Stimulated activated CD8-positive, alpha-beta memory T cell treated with anti-CD3 and anti-CD28 coated beads, Interleukin-4, amount 100 ng/mL, for 1 hour (primary cell): ENCODE measurements at places on chromosomes 12 and 14.

DNA sequence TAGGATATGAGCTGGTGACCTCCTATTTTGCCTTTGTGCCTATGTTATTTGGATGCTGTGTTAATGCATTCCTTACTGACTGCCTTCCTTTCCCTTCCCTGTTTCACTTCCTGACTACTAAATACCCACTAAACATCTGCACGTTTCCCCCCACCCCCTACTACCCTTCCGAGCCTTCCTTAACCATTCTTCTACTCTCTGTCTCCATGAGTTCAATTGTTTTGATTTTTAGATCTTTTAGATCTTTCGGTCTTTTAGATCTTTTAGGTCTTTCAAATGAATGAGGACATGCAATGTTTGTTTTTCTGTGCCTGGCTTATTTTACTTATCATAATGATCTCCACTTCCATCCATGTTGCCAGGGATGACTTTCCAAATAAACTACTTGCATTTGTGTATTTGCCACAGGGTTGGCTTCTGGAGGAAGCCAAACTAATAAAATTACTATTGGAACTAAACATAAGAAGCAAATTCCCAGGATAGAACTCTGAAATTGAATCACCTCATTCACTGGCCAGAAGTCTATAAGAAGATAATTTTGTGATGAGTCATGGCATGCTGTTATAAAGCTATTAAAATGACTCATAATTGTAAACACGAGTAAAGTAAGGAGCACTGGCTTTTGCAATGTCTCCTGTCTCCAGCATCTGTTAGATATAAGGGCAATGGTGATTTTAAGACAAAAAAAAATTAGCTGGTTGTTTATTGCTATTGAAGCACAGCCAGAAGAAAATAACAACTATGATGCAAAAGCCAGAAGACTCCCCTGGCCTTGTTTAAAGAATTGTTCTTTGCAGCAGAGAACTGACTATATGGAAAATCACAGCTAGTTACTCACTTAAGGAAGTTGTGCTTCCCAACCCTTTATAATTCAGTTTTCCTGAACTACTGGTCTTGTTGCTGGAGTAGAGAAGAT is 586.3 kb downstream of the LRFN5 start:
- no peak for DNase-seq

DNA sequence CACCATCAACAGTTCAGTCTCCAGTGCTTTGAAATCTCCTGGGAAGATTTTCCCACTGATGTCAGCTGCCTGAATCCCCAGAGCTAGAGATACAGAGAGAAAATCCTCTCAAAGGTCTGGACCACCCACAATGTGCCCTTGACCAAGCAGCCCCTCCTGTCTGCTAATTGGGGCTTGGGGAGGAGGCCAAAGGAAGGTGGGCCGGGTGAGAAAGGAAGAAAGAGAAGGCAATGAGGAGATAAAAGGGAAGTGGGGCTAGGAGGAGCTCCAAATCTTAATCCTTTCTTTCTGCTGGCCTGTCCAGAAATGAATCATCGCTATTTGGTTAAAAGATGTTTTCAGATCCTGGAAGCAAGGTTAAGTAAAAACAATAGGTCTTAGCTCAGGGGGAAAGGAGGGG is 322.9 kb downstream of the BCL11B start:
- no peak for DNase-seq

- DNase-seq = no peak
Measured at GRCh38 chr12:20342111-20342510, 26.2 kb upstream of the PDE3A start.

DNA sequence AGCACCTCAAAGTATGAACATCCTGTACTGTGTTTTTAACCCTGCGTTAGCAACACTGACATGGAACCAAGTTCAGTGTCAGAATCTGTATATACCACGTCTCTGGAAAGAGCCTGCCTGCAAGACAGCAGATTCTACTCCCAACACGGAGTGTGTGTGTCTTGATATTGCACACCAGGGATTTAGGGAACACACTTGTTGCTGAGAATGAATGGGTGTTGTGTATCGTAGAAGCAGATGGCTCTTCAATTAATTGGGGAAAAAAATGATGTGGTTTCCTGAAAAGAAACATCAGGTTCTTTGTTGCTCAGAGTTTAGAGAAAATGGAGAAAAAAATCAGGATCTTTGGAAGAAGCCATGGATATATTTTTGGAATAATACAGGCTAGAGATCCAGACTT is 170.8 kb downstream of the EGLN3 start:
- no peak for DNase-seq

- DNase-seq = no peak
Measured at GRCh38 chr14:90508536-90509254, 111.9 kb downstream of the CALM1 start.

DNA sequence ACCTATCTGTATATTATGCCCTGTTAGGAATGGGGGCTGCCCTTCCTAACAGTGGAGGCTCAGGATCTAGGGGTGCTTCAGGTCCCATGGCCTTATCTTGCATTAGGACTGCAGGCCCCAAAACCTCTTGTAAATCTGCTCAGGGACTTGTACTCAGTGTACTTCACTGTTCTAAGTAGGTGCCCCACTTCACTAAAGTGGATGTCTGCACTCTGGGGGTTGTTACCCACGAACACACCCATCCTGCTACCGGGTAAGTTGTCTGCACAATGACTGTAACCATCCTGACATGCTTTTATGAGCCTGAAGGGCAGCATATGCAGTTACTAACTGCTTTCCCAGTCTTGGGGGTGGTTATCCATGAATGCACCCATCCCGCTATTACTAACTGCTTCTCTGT is 163.0 kb downstream of the PTCSC3 start:
- no peak for DNase-seq

- no peak for DNase-seq
Measured at GRCh38 chr14:69755296-69755695, 11.6 kb upstream of the SRSF5 start.

DNA sequence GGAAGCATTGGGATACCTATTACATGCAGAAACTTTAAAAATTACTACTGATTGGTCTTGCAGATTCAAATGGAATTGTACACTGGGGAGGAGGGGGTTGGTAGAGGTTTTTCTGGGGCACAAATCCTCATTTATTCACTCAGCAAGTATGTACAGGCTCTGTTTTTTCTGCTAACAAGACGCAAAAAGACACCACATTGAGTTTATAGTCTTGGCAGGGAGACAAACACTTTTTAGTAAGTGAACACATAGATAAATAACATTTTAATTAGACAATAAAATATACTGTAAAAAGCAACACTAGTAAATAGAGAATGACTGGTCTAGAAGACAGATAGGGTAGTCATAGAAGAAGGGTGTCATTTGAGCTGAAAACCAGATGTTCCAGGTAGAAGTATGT is 23.8 kb downstream of the GLIPR1L2 start:
- DNase-seq = no peak

DNA sequence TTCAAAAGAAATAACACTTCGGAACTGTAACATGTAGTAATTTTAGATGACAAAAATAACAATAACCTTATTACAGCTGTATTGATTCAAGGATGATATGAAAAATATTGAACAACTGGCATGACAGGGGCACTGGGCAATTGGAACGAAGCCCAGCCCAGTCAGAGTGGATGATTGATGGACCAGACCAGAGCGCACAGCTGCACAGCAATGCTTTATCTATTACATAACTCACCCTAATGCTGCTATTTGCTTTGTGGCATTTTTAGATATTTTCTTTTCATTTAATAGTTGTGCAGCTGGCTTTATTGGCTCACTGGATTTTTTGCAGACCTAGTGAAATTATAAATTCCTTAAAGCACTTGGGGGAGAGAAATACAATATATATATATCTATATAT is 26.9 kb upstream of the FERMT2 start:
- DNase-seq = no peak

DNA sequence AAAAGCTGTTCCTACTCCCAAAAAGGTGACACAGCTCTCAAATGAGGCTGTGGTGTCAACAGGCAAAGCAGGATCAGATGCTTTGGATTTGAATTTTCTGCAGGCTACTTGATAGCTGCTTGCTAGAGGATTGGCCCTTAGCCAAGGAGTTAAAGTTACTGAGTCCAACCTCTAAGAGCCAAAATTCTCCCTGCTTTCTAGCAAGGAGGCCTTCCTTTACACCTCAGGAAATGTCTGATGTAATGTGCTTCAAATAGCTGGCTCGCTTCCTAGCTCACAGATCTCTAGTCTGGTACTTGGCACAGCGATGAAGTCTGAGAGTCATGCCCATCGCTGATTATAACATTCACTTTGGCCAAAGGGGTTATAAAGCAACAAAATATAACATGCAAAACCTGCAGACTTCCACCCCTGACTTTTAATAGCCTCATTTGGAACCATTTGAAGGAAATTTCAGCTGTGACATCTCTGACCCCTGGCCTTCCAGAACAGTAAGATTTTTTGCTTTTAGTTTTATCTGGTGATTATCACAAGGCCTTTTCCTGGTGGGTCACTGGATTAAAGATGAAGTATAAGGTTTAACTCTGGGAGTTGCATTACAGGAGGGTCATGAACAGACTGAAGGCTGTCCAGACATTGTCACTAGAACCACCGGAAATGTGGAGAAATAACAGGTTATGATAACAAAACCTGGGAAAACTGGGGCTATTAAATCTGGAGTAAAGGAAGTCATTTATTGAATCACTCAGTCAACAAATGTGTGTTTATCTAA is 189.7 kb downstream of the EPS8 start:
- DNase-seq = no peak

- no peak for DNase-seq
Measured at GRCh38 chr14:87810711-87811110, 182.3 kb downstream of the GALC start.
